Neural crest cell (in vitro differentiated cells): ENCODE measurements at places on chromosomes 12 and 14.

GRCh38 chr14:93855737-93856136 lies 67.5 kb upstream of the PRIMA1 start:
- H3K4me3 ChIP-seq: no peak overlapping the region
- no peaks in the 10 kb centered on the region for H3K36me3 ChIP-seq
- no peak overlapping the region for H3K27ac ChIP-seq

DNA sequence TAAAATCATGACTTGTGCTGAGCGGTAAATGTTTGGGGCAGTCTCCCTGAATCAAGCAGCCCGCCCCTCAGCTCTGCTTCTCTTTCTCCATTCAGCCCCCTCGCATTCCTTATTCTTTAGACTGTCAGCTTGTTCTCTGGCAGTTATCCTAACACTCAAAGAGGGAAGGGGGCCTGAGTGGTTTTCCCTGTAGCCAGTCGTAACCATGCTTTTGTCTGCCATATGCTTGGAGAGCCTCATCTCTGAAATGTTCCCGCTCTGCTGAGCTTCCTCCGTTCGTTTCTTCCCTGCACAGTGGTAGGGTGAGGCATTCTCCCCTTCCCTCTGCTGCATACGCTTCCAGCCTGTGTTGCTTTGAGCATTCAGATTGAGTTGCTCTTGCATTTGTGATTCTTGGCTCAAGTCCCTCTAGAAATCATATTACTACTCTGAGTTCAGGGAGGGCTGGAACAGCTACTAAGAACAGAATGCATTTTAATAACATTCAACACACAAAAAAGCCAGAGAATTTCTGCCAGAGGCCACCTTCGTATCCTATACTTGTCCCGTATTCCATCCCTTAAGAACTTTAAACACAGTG lies 119.7 kb downstream of the FBXL14 start:
- no peaks in the 10 kb centered on the region for H3K27me3 ChIP-seq
- DNase-seq: no peak
- peaks cover 8% of the 10 kb centered on the region for H3K4me1 ChIP-seq
- no peak overlapping the region for H3K4me3 ChIP-seq
- no peak overlapping the region for H3K27ac ChIP-seq

GRCh38 chr14:24875991-24876878 lies 173.7 kb downstream of the STXBP6 start:
- H3K4me1 ChIP-seq: peaks cover 46% of the 10 kb centered on the region
- H3K27me3 ChIP-seq: no peaks in the 10 kb centered on the region
- no peak overlapping the region for H3K4me3 ChIP-seq

GRCh38 chr12:8734873-8735381 lies 37.1 kb downstream of the RIMKLB start:
- no peak overlapping the region for H3K4me3 ChIP-seq
- H3K4me1 ChIP-seq: no peaks in the 10 kb centered on the region
- no peak for DNase-seq

DNA sequence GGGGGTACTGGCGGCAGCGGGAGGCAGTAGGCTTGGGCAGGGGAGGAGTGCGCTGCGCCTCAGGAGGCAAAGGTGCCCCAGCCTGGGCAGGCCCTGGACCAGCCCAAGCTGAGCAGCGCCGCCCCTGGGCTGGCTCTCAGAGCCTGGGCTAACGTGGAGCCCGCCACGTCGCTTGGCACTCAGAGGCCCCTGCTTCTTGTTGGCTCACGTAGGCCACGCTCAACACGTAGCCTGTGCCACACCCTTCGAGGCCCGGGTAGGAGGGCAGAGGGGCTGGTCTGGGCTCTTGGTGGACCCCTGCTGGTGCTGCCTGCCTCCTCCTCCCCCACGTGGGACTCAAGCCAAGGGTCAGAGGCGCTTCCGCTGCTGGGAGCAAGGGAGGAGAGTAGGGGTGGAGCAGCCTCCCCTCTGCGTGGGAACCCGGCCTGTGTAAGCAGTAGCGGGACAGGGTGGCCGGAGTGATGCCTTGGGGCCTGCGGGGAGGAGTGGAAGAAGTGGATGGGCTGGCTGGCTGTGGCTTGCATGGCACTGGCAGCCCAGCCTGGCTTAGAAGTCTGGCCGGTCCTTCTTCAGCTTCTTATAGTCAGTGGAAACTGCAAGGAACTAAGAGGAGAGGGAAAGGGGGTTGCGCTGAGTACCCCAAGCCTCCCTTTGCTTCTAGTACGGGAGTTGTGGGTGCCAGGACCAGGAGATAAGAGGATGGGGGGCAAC lies 5.7 kb downstream of the SHMT2 start:
- peaks cover 50% of the 10 kb centered on the region for H3K4me1 ChIP-seq
- peaks cover 48% of the 10 kb centered on the region for H3K27me3 ChIP-seq
- no peak overlapping the region for H3K27ac ChIP-seq
- peaks cover 22% of the 10 kb centered on the region for H3K36me3 ChIP-seq
- no peak for DNase-seq

DNA sequence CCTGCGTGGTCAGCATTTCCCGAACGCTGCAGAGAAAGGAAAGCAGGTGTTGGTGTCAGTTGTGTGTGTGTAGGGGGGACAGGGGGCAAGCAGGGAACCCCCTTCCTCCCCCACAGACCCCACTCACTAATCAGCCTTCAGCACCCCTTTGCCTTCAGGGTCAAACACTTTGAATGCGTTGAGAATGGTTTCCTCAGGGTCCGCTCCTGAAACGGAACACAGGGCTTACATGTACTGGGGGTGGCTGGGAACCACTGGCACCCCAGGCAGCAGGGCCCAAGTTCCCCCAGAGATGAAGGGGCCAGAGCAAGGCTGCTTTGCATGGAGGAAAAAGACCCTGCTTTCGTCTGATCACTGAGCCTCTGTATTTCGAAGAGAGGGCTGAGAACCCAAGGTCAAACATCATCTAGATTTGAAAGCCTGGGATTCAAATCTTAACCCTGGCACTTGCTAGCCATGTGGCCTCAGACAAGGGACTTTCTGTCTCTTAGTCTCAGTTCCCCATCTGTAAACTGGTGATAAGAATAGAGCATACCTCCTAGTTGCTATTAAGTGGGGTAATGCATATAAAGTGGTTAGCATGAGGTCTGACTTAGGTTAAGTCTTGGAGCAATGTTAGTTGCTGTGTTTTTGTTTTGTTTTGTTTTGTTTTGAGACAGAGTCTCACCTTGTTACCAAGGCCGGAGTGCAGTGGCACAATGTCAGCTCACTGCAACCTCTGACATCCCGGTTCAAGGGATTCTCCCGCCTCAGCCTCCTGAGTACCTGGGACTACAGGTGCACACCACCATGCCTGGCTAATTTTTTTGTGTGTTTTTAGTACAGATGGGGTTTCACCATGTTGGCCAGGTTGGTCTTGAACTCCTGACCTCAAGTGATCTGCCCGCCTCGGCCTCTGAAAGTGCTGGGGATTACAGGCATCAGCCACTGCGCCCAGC lies 7.0 kb downstream of the MYL2 start:
- DNase-seq: no peak
- H3K27me3 ChIP-seq: peaks cover 12% of the 10 kb centered on the region
- H3K27ac ChIP-seq: peak overlapping the region; percentile 43
- no peaks in the 10 kb centered on the region for H3K4me1 ChIP-seq
- H3K4me3 ChIP-seq: no peak overlapping the region

DNA sequence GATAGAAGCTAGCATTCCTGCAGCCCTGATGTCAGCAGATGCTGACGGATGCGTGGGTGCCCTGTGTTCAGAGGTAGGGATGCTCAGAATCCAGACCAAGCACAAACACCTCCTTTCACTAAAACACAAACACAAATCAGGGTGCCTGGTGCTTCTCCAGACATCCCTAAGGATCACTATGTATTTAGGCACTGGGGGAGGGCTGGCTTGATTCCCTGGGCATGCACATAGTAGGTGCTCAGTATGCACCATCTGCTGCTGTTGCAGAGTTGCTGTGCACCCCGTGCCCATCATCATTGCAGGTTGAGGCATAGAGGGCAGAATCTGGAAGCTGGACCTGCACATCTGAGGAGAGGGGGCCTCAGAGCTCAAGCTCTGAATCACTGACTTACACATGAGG lies 114.8 kb downstream of the PHETA1 start:
- no peaks in the 10 kb centered on the region for H3K36me3 ChIP-seq
- no peak for DNase-seq
- peaks cover 5% of the 10 kb centered on the region for H3K4me1 ChIP-seq

DNA sequence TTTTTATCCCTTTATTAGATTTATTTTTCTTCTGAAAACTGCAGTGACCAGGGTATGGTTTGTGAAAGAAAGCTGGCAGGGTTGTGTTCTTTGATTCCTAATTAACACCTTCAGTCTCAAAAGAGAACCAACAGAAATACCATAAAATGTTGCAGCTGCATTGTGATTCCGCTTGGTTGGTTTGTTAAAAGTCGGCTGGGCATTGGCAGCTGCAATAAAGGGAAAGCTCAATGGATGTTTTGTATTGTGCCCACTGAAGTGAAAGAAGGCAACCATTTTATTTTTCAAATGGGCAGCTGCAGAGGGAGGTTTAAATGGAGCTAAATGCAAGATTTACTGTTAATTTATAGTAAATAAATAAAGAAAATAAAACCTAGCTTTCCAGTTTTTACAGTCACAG lies 16.7 kb downstream of the LGR5 start:
- no peak for DNase-seq
- peak overlapping the region; percentile 25 for H3K27ac ChIP-seq
- H3K27me3 ChIP-seq: no peaks in the 10 kb centered on the region
- H3K4me1 ChIP-seq: peaks cover 44% of the 10 kb centered on the region

DNA sequence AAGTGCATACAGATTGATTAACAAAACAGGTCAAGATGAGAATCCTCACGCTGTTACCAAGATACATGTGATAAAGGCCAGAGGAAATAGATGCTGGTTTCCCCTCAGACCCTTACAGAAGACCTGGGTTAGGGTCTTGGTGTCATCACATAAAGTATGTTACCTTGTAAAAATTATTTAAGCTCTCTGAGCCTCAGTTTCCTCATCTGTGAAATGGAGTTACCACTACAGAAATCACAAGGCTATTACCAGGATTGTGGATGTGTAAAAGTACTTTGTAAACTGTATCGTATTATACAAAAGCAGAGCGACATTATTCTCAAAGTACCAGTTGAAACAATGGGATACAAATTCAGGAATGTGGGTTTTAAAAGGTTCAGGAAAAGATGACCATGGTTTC lies 14.0 kb downstream of the SAMD4A start:
- peaks cover 7% of the 10 kb centered on the region for H3K36me3 ChIP-seq
- DNase-seq: no peak
- peaks cover 21% of the 10 kb centered on the region for H3K4me1 ChIP-seq
- H3K27me3 ChIP-seq: no peaks in the 10 kb centered on the region
- H3K4me3 ChIP-seq: no peak overlapping the region

DNA sequence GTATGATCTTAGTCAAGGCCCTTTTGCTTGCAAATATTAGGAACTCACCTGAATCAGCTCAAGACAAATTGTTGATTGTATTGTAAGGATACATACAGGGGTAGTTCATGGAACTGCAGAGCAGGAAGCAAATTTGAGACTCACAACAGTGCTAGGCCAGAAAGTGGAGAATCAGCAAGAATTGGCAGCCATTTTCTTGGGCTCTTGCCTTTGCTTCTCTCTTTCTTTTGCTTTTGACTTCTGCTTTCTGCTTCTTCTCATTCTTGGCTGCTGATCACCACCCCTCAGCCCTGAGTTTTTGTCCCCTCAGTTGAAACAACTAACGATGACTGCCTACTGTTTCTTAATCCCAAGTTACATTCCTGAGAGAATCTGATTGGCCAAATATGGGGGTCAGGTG lies 34.8 kb downstream of the KCNK13 start:
- H3K4me3 ChIP-seq: no peak overlapping the region
- H3K4me1 ChIP-seq: peaks cover 35% of the 10 kb centered on the region
- H3K27ac ChIP-seq: no peak overlapping the region
- H3K36me3 ChIP-seq: no peaks in the 10 kb centered on the region

DNA sequence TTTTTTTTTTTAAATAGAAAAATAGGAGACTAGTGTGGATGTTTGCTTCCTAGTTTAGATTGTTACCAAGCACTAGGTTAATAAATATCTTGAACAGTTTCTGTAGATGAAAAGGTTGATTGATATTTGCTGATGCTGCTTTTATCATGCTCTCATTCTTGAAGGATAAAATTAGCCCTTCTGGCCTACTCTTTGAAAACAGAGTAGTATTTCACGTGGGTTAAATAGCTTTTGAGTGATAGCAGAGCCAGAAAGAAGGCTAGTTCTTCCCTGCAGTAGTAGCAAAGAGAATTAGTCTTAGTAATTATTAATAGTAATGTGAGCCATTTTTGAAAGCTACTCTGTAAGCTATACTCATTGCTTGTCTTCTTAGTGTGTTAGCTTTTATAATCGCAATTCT lies 5.2 kb downstream of the NEDD1 start:
- peaks cover 20% of the 10 kb centered on the region for H3K36me3 ChIP-seq
- H3K27ac ChIP-seq: no peak overlapping the region
- DNase-seq: no peak

DNA sequence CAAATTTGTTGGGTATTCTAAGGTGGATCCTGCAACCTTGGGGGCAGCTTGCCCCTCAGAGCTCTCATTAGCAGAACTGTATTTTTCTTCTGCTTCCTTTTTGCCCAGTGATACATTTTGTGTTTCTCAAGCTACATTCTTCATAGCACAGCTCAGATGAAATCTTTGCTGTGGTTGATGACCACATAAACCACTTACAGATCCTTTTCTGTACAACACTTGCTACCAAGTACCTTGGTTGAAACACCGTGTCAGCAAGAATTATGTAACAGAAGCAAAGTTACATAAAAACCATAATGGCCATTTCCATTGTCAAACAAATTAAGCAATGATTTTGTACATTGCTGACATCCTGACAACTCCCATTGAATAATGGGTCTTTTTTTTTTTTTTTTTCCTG lies 9.7 kb upstream of the PLBD1 start:
- H3K4me1 ChIP-seq: no peaks in the 10 kb centered on the region
- H3K36me3 ChIP-seq: no peaks in the 10 kb centered on the region
- H3K27ac ChIP-seq: no peak overlapping the region
- no peak for DNase-seq
- no peak overlapping the region for H3K4me3 ChIP-seq

DNA sequence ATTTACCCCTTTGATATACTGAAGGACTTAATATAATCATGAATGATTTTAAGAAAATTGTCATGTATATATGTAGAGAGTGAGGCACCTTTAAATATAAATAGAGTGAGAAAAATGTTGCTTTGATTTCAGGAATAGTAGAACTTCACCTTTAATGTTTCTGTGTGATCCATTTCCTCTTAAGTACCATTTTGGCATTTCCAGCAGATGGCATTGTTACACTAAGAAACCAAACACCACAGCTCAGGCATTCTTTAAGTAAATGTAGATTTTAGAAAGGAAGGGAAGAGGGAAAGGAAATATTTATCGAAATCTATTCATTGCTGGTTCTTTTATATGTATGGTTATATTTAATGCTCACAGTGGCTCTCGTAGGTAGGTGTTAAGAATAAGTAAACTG lies 556.7 kb upstream of the FBXO33 start:
- no peaks in the 10 kb centered on the region for H3K4me1 ChIP-seq
- H3K36me3 ChIP-seq: peaks cover 2% of the 10 kb centered on the region
- no peak for DNase-seq
- no peaks in the 10 kb centered on the region for H3K27me3 ChIP-seq
